ENCODE measurements at places on chromosomes 6 and 20.
A peak's percentile ranks its signal among the peaks of the same experiment; 100 is the strongest.

- DNase-seq = no peak
Observed at GRCh38 chr6:158381214-158381613, 68.9 kb downstream of the TULP4 start.

- DNase-seq = no peak
Observed at GRCh38 chr6:132484680-132485018, 28.3 kb downstream of the STX7 start.

DNA sequence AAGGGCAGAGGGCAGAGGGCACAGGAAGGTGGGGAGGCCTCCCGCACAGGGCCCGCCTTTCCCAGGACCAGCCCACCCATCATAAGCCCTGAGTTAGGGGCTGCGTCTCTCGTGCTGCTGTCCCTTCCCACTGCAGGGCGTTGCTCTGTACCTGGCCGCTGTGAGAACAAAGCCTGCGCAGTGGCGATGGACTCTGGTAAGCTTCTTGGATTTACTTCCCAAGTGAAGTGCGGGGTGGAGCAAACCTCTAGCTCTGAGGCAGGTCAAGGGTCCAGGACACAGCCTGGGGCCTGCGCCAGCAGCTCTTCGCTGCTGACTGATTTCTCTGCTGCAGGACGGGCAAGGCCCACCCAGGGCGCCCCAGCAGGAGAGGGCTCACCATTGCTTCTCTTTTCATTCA lies 23.9 kb downstream of the INSM1 start:
- DNase-seq = no peak

DNA sequence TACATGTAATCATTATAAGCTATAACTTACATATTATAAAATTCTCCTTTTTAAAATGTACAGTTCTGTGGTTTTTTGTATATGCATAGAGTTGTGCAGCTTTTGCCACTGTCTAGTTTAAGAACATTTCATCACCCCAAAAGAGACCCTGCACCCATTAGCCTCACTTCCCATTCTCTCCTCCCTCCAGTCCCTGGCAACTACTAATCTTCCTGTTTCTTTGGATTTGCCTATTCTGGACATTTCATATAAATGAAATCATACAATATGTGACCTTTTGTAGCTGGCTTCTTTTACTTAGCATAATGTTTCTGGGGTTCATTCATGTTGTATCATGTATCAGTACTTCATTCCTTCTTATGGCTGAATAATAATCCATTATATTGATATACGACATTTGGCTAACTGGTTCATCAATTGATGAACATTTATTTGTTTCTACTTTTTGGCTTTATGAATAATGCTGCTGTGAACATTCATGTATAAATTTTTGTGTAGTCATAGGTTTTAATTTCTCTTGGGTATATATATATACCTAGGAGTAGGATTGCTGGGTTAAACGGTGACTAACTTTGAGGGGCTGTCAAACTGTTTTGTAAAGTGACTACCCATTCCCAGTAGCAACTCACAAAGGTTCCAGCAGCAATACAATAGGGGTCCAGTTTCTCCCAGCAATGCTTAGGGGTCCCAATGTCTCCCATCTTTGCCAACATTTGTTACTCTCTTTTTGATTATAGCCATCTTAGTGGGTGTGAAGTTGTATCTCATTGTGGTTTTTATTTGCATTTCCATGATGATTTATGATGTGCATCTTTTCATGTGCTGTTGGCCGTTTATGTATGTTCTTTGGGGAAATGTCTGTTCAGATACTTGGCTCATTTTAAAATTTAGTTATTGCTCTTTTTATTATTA lies 10.7 kb downstream of the PTPRA start:
- DNase-seq = no peak

- DNase-seq = no peak
Observed at GRCh38 chr6:31864818-31865204, 2.2 kb upstream of the NEU1 start.

- no peak for DNase-seq
Observed at GRCh38 chr6:136969433-136969832, 47.3 kb downstream of the SLC35D3 start.

DNA sequence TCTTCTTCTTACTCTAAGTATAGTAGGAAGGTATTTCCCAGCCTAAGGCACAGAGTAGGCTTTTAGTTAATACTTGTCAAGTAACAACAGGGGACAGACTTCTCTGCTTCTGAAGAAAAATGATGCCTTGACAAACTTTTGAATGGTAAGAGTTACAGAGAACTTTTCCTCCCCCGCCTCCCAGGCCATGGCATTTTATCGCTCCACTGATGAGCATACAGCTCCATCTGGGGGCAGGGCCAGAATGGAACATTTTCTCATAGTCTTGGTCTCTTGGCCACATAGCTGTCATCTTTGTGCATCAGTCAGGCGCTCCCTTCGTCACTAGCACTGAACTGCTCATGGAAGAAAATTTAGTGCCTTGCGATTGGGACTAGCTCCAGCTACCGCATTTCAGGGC lies 1066.8 kb upstream of the CITED2 start:
- DNase-seq = peak; percentile 95

DNA sequence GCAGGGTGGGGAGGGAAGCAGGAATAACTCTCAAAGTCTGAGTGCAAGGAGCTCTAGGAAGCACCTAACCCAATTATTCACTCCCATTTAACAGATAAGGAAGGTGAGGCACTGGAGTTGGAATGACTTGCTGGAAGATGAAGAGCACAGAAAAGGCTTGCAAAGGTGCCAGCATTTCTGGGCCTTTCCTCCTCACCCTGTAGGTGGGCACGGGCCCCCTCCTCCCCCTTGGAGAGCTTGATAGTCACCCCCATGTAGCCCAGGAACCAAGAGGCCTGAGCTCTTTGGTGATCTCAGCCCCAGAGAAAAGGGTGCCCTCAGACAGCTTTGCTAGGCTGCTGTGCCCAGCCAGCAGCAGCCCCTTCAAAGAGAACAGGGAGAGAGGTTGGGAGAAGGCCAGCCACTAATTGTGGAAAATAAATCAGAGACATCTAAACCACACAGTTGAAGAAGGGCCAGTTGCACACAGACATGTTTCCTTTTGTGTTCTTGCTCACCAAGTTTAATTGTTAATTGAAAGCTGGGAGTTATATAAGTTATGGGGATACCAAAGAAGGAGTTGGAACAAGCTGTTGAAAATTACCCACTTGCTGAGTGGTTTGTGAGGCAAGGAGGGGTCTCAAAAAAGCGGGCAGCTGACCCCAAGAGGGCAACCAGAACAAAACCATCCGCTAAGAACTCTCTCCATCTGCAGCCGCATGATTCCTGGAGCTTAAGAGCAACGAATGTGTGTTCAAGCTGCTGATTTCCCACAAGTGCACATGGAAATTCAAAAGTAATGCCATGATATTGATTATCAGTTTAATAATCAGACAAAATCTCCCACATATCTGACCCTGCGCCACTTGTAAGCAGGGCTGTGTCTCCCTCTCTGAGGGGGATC lies 77.0 kb downstream of the MRPL14 start:
- peak; percentile 82 for DNase-seq

- peak; percentile 2 for DNase-seq
Observed at GRCh38 chr6:79034865-79035264, 43.2 kb downstream of the PHIP start.

DNA sequence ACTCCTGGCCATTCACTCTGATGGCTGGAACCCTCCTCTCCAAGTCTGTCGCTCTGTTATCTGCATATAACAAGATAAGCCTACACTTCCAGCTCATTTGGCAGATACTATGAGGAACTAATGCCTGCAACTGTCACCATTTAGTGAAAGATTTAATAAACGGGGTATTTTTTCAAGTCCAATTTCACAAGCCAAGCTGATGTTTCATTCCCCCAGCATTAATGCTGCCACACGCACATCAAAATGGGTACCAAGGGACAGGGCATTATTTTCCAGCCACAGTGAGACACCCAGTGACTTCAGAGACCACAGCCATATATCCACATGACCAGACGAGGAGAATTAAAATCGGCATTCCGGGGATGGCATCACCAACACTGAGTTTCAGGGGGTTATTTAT lies 175.5 kb downstream of the PTPRT start:
- DNase-seq = no peak

DNA sequence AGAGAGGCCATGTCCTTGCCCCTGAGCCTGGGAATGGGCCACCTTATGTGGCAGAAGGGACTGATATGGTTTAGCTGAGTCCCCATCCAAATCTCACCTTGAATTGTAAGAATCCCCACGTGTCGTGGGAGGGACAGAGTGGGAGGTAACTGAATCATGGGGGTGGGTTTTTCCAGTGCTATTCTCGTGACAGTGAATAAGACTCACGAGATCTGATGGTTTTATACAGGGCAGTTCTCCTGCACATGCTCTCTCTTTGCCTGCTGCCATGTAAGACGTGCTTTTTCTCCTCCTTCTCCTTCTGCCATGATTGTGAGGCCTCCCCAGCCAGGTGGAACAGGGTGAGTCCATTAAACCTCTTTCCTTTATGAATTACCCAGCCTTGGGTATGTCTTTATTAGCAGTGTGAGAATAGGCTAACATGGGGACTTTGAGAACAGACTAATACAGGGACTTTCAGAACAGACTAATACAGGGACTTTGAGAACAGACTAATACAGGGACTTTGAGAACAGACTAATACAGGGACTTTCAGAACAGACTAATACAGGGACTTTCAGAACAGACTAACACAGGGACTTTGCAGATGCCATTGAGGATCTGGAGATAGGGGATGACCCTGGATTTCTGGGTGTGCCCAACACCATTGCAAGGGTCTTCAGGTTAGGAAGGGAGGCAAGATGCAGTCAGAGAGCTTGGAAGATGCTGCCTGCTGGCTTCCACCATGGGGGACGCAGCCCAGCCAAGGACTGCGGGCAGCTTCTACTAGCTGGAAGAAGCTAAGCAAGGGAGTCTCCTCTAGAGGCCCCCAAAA lies 86.9 kb downstream of the RAMACL start:
- DNase-seq = no peak

DNA sequence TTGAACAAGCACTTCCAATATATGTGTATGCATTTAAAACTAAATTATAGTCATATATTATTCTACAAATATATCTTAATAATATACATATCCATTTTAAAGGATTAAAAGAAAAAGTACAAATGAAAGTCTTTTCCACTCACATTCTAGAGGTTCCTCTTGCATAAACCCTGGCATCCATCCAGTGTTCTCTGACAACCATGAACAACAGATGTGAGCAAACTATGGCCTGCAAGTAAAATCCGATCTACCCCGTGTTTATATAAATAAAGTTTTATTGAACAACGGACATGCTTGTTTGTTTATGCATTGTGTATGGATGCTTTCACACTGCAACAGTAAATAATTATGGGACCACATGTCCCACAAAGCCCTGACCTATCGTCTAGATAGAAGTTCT lies 1122.3 kb downstream of the EPHA7 start:
- peak; percentile 5 for DNase-seq

DNA sequence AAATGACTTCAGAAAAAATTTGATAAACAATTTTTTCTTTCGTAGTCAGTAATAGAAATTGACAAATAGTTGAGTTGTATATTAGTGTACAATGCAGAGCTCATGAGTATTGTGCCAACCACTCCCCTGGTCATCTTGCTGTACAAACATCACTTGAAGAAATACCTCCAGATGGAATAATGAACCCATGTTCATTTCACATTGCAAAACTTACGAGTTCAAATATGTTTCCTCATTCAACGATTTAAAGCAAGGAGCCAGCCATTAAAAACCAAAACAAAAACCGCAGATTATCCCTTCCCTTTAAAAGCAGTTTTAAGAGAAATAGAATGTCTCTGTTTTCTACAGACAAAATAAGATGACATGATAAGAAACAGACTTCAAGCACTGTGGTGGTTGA lies 62.5 kb downstream of the RALGAPA2 start:
- no peak for DNase-seq

DNA sequence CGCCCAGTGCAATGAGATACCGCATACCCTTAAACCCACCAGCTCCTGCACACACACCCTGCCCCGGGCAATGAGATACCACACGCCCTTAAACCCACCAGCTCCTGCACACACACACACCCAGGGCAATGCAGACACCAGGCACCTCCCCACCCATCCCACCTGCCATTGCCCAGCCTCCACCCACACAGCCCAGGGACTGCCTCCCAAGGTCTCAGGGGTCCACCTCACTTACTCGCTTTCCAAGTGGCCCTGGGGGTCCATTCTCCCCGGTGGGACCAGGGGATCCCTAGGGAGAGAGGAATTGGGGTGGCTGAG lies 24.0 kb downstream of the COL11A2 start:
- no peak for DNase-seq

DNA sequence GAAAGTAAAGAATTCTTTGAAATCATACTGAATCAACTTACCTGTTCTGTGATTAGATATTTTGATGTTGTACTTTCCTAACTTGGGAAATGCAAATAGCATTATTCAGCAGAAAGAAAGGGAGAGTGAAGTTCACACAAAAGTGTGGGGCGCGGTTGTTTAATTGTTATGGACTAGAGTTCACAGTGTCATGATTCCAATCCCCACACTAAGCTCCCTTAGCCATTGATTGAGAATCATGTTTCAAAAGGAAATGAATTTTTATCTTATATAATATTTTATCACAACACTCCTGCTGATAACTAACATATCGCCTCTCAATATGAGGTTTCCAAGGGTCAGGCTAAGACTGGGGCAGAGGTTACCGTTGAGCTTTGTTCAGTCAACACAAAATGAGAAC lies 3.0 kb upstream of the GSTA5 start:
- DNase-seq = no peak

DNA sequence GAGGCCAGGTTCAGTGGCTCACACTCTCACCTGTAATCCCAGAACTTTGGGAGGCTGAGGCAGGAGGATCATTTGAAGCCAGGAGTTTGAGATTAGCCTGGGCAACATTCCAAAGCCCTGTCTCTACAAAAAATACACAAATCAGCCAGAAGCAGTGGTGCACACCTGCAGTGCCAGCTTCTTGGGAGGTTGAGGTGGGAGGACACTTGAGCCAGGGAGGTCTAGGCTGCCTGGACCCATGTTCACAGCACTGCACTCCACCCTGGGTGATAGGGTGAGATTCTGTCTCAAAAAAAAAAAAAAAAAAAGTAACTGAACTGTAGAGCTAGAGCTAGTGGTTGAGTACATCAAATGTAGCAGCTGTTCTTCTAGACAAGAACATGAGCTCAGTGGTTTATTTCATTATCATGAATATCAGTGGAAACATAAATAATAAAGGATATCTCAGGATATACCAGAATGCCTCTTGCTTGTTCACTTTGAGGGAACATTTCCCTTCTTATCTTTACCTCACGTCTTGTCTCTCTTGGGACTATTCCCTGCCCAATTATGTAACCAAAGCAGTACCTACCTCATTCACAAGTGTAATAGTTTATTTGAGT lies 17.6 kb downstream of the NANP start:
- DNase-seq = no peak

- DNase-seq = peak; percentile 99
Observed at GRCh38 chr6:37077905-37078296, 72.4 kb downstream of the FGD2 start.

GRCh38 chr6:127190552-127190951 lies 72.1 kb downstream of the RSPO3 start:
- DNase-seq = peak; percentile 55

- peak; percentile 73 for DNase-seq
Observed at GRCh38 chr6:144797881-144798589, 512.9 kb downstream of the UTRN start.
